ENCODE measurements at places on chromosomes 12 and 14.

- DNase-seq: peak; percentile 30
These were observed 45.5 kb downstream of the SLC38A6 start for GRCh38 chr14:61026526-61026925.

DNA sequence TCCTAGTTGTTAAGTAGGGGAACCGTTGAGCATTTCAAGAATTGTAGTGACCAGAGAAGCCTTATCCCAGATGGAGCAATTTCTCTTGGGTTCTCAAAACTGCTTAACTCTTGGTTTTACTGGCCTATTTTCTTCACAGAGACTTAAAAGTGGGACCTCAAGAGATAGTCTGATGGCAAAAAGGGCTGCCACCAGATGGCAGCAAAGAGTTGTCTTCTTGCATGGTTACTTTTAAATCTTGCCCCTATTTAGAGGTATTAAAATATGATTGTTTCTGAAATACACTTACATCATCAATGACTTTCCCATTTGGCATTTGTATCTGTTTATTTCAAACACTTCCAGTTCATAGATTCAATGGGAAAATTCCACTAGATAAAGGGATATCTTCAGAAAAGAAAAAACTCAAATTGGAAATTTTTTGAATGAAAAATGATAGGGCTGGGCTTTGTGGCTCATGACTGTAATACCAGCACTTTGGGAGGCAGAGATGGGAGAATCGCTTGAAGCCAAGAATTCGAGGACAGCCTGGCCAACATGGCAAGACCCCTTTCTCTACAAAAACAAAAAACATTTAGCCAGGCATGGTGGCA is 69.9 kb upstream of the CNTN1 start:
- DNase-seq: peak; percentile 62

DNA sequence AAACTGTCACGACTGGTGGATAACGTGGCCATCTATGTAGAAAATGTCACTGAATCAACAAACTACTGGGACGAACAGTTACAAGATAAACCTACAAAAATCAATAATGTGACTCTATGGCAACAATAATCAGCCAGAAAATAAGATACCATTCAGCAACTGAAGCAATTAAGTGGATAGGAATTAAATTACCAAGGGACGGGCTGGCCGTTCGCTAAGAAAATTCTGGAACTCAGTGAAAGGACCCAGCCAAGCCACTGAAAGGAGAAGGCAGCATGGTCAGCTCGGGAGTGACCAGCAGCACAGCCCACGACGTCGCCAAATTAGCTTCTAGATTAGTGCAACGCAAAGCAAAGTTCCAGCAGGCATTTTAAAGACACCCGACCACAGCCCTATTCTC is 33.6 kb upstream of the TMEM179 start:
- no peak for DNase-seq

- DNase-seq: no peak
These were observed 23.1 kb upstream of the LRTM2 start for GRCh38 chr12:1797011-1797901.

DNA sequence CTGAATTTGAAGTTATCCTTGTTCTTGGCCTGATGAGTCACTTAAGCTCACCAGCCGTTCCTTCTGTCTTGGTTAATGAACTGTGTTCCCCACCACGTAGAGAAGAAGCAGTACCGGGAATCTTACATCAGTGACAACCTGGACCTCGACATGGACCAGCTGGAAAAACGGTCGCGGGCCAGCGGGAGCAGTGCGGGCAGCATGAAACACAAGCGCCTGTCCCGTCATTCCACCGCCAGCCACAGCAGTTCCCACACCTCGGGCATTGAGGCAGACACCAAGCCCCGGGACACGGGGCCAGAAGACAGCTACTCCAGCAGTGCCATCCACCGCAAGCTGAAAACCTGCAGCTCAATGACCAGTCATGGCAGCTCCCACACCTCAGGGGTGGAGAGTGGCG is 68.2 kb downstream of the FRMD6 start:
- no peak for DNase-seq

DNA sequence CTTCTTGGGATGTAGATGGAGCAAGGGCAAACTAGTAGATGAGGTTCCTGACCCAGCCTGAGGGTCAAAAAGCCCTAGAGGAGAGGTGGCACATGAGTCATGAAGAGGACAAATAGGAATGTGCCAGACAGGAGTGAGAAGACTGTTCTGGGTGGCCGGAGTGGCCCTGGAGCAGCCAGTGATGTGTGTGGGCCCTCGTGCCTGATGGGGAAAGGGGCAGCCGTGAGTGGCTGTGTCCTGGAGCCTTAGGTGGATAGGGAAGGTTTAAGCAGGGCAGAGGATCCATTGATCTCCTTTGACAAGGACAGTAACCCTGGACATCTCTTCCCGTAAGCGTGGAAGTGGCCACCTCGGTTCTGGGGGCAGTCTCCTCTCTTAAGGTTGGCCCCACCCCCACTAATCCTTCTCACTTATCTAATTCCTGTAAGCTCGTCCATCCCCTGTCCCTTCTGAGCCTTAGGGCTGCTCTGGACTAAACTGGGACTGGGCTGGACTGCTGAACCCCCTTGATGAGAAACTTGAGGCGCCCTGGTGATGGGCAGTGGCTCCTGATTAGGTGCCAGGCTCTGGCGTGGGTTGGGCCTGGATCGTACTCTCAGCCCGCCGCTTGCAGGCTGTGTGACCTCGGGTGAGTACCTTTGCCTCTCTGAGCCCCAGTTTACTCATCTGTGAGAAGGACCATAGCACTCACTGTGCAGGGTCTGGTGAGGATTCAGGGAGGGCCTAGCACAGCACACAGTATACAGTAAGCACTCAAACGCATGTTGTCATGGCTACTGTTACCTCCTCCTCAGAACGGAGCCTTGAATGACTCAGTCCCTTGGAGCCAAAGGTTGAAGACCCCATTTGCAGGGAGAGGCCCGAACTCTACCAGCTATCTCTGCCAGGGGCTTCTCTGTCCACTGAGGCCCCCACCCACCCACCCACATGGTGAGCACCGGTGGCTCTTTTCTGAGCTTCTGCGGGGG is 4.0 kb downstream of the FAM222A start:
- DNase-seq: no peak

DNA sequence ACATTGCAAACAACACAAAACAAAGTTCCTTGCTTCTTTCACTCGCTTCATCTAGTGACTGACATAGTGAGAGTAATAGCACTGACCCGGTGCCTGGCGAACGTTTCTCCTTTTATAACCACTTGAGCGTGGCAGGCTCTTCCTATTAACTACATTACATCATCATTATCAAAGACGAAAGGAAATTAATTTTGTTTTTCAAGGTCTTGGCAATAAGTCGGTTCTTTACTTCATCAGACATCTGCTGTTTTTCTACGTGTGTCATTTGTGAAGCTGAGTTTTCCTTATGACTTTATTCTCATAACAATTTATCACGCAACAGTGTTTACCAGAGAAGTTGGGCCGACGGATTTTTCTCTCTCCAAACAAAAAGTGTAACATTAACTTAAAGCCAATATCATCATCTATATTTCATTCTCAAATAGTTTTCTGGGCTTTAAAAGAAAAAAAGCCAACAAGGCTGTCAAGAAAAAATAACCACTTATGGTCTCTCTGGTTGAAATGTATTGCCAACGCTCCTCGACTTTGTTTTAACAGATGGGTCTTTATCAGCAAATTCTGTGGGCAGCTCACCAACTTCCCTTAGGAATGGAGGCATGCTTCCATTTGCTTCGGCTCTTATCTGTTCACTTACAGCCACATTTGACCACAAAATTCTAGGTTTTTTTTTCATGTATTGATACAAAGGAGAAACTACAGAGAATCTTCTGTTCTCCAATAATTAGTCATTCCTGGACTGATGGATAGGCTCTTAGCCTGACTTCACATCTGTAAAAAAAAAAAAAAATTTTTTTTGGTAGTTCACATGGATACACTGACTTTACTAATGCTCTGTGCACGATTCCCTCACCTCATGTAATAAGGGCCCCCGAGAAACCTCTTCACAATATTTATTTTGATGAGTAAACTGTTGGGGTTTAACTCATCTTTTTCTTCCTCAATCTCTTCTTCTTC is 97.1 kb upstream of the CDKN3 start:
- DNase-seq: no peak

DNA sequence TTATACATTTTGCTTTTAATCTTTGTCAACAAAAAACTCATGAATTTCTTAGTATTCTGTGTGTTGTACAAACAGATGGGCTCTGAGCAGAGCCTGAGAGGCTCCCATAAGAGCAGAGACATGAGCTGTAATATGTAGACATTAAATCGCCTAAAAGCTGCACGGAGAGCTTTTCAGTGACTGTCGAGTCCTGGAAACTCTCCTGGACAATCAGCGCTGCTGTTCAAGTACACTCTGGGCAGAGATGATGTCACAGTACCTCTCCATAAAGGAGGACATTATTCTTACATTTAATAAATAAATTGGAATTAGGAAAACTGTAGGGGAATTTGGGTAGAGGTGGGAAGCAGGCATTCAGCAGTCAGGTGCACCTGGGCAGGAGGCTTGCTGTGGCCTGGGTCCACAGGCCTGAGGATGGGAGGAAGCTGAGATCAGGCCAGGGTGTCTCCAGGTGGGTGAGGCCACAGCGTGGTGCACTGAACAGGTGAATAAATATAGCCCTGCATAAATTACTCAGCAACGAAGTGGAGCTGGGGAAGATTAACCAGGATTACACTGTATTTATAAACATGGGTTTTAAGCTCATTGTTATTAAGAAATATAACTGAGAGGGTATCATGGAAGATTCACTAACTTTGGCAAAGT is 13.3 kb upstream of the TCL1A start:
- DNase-seq: no peak

DNA sequence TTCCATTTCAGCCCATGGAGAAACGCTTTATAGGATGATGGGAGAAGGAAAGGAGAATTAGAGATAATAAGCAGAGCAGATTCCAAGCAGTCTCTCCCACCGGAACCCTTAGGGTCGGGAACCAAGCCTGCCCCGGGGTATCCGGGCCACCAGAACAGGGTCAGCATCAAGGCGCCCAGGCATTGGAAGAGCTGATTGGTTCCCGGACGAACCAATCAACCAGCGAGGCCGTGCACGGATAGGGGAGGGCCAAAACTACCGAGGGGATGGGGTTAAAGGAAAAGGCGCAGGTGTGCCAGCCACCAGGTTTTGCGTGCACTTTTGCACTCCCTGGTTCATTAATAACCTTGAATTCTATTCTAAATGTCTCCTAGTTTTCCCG is 1.7 kb downstream of the PPM1H start:
- no peak for DNase-seq

DNA sequence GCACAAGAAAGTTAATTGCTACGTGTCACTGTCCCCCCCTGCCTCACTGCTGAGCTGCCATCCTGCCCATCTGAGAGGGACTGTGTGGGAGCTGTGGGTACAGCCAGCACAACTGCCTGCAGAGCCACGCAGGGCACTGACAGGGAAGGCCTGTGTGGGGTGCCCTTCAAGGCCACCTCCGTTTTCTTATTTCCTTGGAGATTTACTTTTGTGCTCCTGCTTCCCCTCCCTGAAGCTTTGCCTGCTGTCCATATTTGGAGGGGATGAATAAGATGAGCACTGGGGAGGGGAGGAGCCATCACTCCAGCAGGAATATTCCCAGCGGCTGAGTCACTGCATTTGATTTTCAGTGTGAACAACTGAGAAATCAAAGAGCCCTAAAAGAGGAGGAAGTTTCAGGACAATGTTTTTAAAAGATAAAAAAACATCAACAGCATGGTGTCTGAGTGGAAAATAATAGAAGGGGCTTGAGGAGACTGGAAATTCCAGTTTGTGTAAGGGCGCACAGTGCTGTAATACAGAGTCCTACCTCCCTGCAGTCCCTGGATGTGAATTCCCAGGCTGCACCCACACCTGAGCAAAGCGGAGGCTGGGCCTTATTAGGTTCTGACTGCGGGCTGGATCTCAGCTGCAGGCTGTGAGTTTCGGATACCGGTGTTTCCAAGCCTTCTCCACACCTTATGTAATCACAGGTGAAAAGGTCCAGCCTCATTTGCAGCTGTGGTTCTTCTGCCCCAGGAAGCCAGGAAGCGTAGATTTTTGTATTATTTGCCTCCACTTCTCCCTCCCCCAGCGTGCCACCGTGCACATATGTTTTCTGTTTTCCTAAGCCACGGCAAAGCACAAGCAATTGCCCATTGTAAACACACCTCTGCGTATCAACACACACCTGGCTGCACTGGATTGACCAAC is 192.6 kb upstream of the BCL2L14 start:
- peak; percentile 88 for DNase-seq

GRCh38 chr12:127081058-127081457 is 1185.9 kb upstream of the TMEM132C start:
- peak; percentile 6 for DNase-seq

GRCh38 chr14:104378698-104379113 is 200.9 kb upstream of the C14orf180 start:
- no peak for DNase-seq

- DNase-seq: peak; percentile 75
These were observed 2.7 kb upstream of the TRAF3 start for GRCh38 chr14:102774391-102775153.

- DNase-seq: no peak
These were observed 509.6 kb downstream of the NOVA1 start for GRCh38 chr14:26088275-26088674.
